ENCODE measurements at places on chromosomes 7 and 10.

DNA sequence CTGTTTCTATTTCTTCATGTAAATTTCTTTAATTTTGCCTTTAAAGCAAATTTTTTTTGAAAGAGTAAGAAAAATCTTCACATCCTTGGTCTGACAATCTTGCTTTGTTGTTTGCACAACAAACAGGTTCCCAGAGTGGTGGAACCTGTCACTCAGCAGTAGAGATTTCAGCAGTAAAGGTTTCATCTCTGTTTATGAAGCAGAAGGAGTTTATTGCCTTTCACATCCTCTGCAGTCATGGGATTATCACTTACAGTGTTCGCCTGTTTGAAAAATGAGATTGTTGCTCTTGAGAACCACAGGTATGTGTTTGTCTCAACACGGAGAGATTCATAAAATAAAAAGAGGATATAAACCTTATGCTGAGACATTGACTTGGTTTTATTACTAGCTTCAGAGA lies 342.6 kb downstream of the IPMK start:
- no peak for DNase-seq

DNA sequence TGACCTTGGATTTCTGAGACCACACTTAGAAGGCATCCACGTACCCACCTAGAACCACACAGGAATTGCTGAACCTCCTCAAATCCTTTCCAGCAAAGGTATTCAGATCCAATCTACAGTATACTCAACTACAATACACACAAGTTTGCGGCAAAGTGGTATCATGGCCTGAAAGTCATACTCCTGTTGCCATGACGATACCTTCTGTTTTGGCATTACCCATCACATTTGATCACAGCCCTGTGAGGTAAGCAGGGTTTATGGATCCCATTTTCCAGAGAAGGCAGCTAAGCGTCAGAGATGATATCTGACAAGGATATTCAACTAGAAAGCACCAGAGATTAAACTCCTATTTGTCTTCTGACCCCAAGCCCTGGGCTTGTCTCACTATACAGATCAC lies 32.8 kb downstream of the SGMS1 start:
- no peak for DNase-seq

- DNase-seq: no peak
These were observed 68.6 kb downstream of the SLC13A1 start for GRCh38 chr7:123131140-123131539.

DNA sequence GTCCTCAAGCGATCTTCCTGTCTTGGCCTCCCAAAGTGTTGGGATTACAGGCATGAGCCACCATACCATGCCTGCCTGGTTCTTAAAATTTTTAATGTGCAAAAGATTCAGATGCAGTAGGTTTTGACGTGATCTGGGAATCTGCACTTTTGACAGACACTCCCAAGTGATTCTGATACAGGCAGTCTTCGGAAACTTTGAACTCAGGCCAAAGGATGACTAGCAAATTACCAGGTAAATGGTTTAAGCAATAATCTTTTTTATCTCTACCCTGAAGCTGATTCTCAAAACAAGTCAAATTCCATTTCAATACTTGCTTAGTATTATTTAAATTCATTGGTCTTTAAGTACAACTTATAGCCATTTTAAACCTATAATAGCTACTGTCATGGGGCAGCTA lies 2.6 kb upstream of the ADO start:
- DNase-seq: no peak

- DNase-seq: no peak
These were observed 66.8 kb upstream of the CDK1 start for GRCh38 chr10:60711496-60711895.

- no peak for DNase-seq
These were observed 1.4 kb downstream of the FZD1 start for GRCh38 chr7:91265693-91266066.

DNA sequence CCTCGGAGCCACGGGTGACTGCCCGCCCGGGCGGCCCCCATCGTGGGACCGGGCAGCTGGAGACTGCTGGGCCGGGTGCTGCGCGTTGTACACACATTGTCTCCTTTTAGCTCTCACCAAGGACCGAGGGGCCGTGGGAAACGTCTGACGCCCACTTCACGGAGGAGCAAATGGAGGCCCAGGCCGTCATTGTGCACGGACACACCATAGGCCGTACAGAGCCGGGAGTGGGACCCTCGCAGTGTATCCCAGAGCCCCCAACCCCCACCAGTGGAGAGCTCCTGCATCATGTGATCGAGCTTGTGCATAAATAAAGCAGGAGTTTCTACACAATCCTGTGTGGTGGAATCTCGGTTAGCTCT lies 722 bp downstream of the DENND10 start:
- DNase-seq: no peak
